ENCODE measurements at places on chromosomes 12 and 14. TPM values are rescaled to one million over a fixed set of nuclear protein-coding genes. Genes with fewer than 3 reads are reported as not detected.

DNA sequence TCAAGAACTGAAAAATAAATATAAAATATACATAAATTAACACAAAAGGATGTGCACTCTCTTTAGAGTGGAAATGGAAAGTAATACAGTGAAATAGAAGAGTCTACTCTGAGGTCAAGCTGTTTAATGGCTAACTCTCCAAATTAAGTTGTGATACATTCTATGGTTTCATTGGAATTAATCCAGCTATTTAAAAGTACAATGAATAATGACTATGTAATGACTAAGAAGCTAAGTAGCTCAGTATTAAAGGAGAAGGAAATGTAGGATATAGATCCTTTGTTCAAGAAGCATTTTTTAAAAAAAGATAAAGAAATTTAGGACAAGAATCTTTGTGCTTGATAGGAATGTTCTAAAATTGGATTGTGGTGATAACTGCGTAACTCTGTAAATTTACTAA lies 85.3 kb downstream of the LRP6 start:
- peaks cover 13% of the 10 kb centered on the region for H3K36me3 ChIP-seq
- H3K4me1 ChIP-seq = 0 out of 2 replicates have a peak, but pooled peaks cover 5% of the 10 kb centered on the region
- no peak overlapping the region for H3K4me3 ChIP-seq
- no peaks in the 10 kb centered on the region for H3K27me3 ChIP-seq

DNA sequence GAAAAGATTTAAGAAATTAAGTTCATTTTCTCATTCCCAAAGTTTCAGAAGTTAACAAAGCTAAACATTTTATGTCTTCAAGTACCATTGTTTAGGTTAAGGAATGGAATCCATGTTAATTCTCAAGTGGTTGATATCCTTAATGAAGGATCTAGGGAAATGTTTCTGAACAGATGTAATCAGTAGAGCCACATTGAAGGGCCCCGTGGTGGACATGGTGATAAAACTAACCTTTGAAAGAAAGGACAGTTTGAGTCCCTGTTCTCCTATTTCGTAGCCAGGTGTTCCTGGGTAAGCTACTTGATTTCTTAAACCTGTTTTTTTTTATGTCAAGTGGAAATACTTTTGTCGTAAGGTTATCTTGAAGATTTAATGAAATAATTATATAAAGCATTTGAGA lies 4.6 kb downstream of the PPM1A start:
- no peak overlapping the region for H3K27ac ChIP-seq
- peaks cover 49% of the 10 kb centered on the region for H3K4me1 ChIP-seq
- no peak for DNase-seq
- H3K27me3 ChIP-seq = no peaks in the 10 kb centered on the region

DNA sequence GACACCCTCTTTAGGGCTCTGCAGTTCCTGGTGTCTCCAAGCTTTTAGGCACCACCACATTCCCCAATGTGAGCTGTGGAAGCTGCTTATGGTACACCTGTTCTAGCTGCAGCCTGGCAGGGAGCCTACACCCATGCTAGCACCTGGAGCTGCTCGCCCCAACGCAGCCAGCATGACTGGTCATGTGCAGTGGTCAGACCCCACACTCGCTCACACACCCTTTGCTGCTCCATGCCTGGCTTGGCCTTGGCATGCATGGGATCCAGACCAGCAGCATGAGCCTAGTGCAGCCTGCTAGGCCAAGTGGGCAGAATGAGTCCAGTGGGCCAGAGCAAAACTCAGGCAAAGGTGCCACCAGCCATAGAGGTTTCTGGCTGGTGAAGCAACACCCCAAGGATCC lies 86.4 kb upstream of the OSBPL8 start:
- H3K4me1 ChIP-seq = no peaks in the 10 kb centered on the region
- DNase-seq = no peak
- no peaks in the 10 kb centered on the region for H3K36me3 ChIP-seq

DNA sequence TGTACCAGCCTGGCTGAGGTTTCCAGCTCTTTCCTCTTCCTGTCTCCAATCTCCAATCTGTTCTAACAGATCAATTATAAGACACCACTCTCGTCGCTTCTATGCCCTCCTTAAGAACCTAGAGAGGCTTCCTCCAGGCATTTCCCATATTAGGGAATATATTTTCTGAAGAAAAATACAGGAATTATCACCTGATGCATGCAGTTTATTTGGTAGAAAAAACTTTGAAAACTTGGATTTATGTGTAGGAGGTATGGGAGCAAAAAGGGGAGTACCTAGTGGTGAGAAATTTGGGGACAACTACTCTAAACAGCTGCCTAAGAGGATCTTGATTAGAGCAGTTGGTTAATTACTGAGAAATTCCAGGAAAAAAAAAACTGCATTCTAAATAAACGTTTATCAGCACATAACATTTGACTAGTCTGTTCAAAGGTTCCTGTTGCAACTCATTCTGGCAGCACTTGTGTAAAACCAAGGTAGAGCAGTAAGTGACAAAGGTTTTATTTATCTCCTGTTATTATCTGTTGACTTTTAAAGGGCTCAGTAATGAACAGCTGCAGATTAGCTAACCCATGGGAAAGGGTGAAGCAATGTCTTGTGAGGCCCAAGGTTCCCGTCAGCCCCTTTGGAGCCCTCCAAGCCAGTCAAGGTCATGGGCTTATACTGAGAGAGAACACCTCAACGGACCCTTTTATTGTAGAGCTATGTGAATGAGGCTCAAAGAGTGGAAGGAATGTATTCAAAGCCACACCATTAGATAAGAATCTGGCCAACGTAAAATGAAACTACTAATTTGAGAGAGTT lies 36.4 kb upstream of the NR1H4 start:
- no peaks in the 10 kb centered on the region for H3K36me3 ChIP-seq
- H3K27ac ChIP-seq = no peak overlapping the region
- no peak overlapping the region for H3K4me3 ChIP-seq
- H3K27me3 ChIP-seq = no peaks in the 10 kb centered on the region

DNA sequence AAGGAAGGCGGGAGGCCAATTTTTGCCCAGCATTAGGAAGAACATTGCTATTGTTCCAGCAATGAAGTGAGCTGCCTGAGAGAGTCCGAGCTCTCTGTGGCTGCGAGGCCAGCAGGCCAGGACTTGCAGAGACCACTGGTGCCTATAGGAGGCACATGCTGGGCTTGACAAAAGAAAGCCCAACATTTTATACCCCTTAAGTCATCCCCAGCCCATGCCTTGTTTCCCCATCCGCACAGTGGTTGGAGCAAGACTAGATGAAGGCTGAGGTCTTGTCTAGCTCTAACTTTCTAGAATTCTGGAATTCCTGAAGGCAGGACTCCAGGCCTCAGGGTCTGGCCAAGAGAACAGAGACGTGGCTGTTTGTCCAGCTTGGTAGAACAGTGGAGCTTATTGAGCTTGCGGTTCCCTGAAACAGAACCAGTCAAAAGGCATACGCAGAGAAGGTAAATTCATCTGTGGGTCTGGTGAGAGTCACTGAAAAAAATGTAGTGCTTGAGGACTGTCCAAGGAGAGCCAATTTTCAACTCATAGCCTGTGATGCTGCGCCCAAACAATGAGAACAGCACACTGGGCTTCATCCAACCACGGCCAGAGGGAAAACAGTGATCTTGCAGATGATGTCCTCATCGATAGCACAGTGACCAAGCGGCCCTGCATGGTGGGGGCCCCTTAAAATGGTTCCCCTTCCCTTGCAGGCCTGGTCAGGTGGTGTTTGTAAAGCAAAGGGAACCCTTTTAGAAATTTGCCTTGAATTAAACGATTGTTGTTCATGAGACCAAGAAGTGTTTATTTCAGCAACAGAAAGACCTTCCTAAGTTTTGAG lies 27.1 kb upstream of the COL2A1 start:
- no peak overlapping the region for H3K27ac ChIP-seq
- peaks cover 100% of the 10 kb centered on the region for H3K27me3 ChIP-seq
- peaks cover 11% of the 10 kb centered on the region for H3K4me1 ChIP-seq
- H3K36me3 ChIP-seq = no peaks in the 10 kb centered on the region
- H3K4me3 ChIP-seq = no peak overlapping the region

The MYO1H gene
- total RNA-seq = 0.44 TPM

The KRT5 gene
- not detected for total RNA-seq

The RNASE3 gene
- total RNA-seq = not detected

The MORN3 gene
- 0.80 TPM for total RNA-seq
